ENCODE measurements at places on chromosomes 12 and 14.

- H3K4me1 ChIP-seq, result peaks cover 21% of the 10 kb centered on the region
- H3K4me3 ChIP-seq, result peak overlapping the region; percentile 53
- H3K27ac ChIP-seq, result no peak overlapping the region
Observed at GRCh38 chr12:57610554-57611107, 604 bp upstream of the ARHGEF25 start.

DNA sequence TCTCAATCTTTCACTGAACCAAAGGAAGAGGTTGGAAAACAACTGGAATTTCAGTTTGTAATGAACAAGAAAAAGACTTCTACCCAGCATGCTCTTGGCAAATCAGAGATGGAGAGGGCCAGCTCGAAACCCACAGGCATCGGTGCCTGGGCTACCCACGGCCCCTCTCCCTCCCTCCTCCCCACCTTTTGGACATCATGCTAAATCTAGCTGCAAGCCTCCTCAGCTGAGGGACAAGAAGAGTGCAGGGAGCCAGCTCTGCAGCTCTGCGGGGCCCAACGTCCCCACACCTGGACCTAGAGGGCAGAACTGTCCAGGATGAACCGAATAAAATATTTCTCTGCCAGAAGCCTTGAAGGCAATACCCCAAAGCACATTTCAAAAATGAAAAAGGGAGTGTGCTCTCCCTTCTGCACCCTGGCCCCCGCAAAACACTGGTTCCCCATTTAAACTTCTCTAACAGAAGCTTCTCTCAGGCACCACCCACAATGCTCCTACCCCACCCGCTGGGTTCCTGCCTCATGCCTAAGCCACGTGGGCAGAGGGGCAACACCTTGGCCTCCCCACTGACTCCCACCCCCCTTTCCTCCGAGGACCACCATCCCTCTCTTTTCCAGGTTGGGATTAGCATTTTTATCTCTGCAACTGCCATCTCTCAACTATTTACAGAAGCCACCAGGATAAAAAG, 8.2 kb downstream of the CAMKK2 start:
- H3K4me3 ChIP-seq, result no peak overlapping the region
- H3K27me3 ChIP-seq, result no peaks in the 10 kb centered on the region
- no peak for DNase-seq
- no peak overlapping the region for H3K27ac ChIP-seq
- peaks cover 3% of the 10 kb centered on the region for H3K36me3 ChIP-seq
- no peaks in the 10 kb centered on the region for H3K4me1 ChIP-seq

GRCh38 chr12:111163422-111163821, 205.5 kb downstream of the PHETA1 start:
- H3K4me3 ChIP-seq, result no peak overlapping the region
- H3K36me3 ChIP-seq, result no peaks in the 10 kb centered on the region

DNA sequence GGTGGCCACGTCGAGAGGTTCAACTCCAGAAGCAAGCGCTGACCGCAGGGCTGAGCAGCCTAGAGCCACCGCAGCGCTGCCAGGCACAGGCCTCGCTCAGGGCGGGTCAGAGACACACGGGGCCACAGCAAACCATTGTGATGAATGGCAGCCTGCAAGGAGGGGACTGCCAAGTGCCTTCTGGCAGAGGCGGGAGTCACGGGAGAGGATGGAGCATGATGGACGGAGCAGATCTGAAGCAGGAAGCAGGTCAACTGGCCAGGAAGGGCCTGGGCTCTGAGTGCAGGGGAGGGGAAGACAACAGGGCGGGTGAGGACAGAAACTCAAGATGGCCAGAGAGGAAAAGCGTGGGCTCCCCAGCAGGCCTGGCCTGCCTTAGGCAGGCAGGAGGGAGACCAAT, 49.8 kb downstream of the CDC42BPB start:
- H3K4me3 ChIP-seq, result no peak overlapping the region
- no peaks in the 10 kb centered on the region for H3K36me3 ChIP-seq
- H3K4me1 ChIP-seq, result no peaks in the 10 kb centered on the region
- DNase-seq, result no peak

GRCh38 chr14:70947739-70948138, 40.5 kb downstream of the PCNX1 start:
- peaks cover 10% of the 10 kb centered on the region for H3K4me1 ChIP-seq
- no peak overlapping the region for H3K27ac ChIP-seq
- no peak for DNase-seq
- H3K27me3 ChIP-seq, result no peaks in the 10 kb centered on the region
- no peak overlapping the region for H3K4me3 ChIP-seq

DNA sequence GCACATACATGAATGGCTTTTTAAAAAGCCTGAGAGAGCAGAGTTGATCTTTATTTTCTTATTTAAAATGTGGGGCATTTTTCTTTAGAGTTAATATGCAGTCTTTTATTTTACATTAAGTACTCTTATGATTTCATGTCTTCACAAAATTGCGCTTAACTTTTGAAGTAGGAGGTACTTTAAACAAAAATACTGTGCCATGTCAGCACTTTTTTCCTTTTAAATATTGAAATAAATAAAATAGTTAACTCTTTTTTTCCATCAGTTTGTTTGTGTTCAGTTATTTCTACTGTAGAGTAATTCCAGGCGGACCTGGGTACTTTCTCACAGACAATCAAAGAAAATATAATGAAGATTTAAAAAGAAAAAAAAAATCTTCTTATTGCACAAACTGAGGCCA, 231.7 kb downstream of the DPF3 start:
- H3K4me3 ChIP-seq, result no peak overlapping the region
- H3K4me1 ChIP-seq, result no peaks in the 10 kb centered on the region

- H3K4me1 ChIP-seq, result no peaks in the 10 kb centered on the region
- H3K4me3 ChIP-seq, result no peak overlapping the region
- no peak for DNase-seq
- no peak overlapping the region for H3K27ac ChIP-seq
Observed at GRCh38 chr14:59199205-59199604, 10.7 kb downstream of the DAAM1 start.

GRCh38 chr12:47808574-47809365, 10.9 kb downstream of the HDAC7 start:
- H3K4me3 ChIP-seq, result peak overlapping the region; percentile 25
- no peaks in the 10 kb centered on the region for H3K27me3 ChIP-seq
- H3K4me1 ChIP-seq, result peaks cover 78% of the 10 kb centered on the region
- no peak for DNase-seq
- peak overlapping the region; percentile 95 for H3K27ac ChIP-seq

GRCh38 chr14:87205811-87206210, 787.2 kb downstream of the GALC start:
- no peaks in the 10 kb centered on the region for H3K27me3 ChIP-seq
- no peak overlapping the region for H3K4me3 ChIP-seq
- H3K27ac ChIP-seq, result no peak overlapping the region
- no peak for DNase-seq
- no peaks in the 10 kb centered on the region for H3K36me3 ChIP-seq

DNA sequence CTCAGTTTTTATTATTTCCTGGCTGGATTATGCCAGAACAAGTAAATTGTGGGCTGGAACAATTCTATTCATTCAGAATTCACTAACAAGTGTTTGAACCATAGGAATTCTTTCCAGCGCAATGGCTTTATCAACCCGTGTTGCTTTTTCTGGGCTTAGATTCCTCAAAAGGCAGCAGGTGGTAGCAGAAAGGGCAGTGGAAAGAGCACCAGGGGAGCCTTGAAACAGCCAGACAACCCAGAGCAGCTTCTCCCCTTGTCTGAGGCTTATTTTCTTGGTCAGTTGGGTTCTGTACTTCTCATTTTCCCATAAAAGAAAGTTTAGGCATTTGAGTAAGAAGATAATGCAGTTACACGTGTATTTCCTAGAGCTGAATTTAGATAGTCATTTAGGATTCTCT, 130.7 kb downstream of the OTOGL start:
- H3K4me3 ChIP-seq, result no peak overlapping the region
- H3K27ac ChIP-seq, result no peak overlapping the region
- H3K36me3 ChIP-seq, result no peaks in the 10 kb centered on the region
- no peaks in the 10 kb centered on the region for H3K4me1 ChIP-seq

Data from T-cell (primary cell).